ENCODE measurements at places on chromosomes 12 and 14. TPM values are rescaled to one million over a fixed set of nuclear protein-coding genes. Genes with fewer than 3 reads are reported as not detected.

DNA sequence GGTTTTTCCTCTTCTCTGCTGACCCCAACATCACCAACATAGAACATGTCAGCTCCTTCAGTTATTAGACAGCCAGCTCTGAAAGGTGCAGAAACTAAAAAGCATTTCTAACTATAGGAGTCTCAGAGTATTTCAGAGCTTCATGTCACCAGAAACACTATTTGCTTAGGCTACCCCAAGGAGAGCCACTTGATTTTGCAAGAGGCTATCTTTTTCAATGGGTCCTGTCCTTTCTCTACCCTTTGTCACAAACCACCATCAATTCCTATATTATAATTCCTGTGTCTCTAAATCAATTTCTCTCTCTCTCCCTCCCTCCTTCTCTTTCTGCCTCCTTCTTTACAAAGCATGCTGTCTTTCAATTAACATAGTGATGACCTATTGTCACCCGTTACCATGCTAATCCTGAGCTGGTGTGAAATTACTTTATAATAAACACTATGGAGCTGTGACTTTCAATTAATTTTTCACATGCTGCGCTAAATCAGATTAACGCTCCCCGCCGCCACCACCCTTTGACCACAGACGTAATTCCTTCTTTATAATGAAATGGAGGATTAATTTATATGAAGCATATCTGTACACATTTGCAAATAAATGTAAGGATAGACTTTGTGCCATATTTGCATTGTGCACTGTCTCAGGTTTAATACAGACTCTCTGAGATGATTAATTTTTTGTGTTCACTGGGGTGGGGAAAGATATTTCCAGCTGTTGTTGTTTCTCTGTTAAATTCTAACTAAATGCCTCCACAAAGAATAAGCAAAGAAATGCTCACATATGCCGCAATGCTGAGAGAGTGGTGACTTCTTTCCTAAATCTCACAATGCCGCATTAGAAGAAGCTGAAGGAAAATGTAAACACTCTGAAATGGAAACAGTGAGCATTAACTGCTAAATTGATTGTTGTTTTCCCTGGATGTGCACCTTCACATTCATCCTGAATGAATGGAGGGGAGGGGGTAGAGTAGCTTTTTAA lies 418.6 kb downstream of the PDZRN4 start:
- no peaks in the 10 kb centered on the region for H3K27me3 ChIP-seq
- H3K4me1 ChIP-seq: no peaks in the 10 kb centered on the region
- H3K36me3 ChIP-seq: no peaks in the 10 kb centered on the region
- no peak overlapping the region for H3K4me3 ChIP-seq
- DNase-seq: no peak

DNA sequence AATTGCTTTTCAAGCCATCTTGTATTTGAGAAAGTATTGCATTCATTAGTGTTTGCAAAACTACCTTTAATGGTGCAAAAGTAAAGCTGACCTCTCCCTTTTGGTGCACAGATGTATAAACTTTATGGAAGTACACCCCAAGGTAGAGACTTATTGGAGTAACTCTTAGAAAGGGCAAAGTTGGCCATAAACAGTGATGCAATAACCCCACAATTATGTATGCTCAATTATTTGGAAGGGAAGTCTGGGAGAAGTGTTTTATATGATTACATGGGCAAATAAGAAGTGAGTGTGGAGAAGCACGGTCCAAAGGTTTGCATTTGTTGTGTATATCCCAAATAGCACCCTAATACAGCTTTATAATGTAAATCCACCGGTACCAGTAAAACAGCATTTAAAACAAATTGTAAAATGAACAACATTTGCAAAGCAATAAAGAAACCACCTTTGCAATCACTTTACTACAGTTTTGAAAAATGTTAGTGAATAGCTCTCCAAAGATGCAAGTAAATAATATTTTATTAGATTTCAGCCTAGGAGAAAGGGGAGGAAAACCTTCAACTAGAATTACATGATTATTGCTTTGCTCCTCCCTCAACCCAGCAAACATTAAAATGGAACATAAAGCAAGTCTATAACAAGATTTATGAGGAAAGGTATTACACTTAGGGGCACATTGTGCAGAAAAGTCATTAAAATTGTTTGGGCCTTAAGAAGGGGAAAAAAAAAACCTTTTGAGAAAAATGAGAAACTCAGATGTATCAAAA lies 70.5 kb downstream of the HMGA2 start:
- H3K27ac ChIP-seq: no peak overlapping the region
- H3K36me3 ChIP-seq: no peaks in the 10 kb centered on the region
- H3K4me3 ChIP-seq: no peak overlapping the region

- no peak overlapping the region for H3K4me3 ChIP-seq
- peak overlapping the region; percentile 37 for H3K27ac ChIP-seq
- H3K27me3 ChIP-seq: no peaks in the 10 kb centered on the region
- DNase-seq: peak; percentile 7
- H3K4me1 ChIP-seq: peaks cover 85% of the 10 kb centered on the region
These were observed 162.6 kb upstream of the CCND2 start for GRCh38 chr12:4111010-4111409.

Gene TPPP2
- total RNA-seq: not detected
